ENCODE measurements at places on chromosomes 12 and 14.

- DNase-seq, result no peak
Observed at GRCh38 chr12:11666131-11667050, 16.9 kb downstream of the ETV6 start.

- DNase-seq, result no peak
Observed at GRCh38 chr12:63070709-63071108, 80.3 kb downstream of the AVPR1A start.

GRCh38 chr12:78864403-78864869 is at the start of gene SYT1:
TSS of gene SYT1 (plus strand) at chr12:78864774.
- peak; percentile 62 for DNase-seq

DNA sequence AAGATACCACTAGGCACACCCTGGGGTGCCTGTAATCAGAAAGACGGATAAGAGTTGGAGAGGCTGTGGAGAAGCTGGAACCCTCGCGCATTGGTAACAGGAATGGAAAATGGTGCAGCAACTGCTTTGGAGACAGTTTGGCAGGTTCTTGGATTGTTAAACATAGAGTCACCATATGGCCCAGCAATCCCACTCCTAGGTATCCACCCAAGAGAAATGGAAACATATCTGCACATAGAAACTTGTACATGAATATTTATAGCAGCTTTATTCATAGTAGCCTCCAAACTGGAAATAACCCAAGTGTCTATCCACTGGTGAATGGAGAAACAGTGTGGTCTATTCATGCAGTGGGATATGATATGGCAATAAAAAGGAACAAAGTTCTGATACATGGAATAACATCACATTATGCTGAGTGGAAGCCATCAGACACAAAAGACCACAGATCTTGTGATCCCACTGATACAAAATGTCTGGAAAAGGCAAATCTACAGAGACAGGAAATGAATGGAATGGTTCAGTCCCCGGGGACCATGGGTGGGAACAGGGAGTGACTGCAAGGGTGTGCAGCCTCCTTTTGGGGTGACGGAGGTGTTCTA is 45.4 kb downstream of the JAG2 start:
- no peak for DNase-seq

DNA sequence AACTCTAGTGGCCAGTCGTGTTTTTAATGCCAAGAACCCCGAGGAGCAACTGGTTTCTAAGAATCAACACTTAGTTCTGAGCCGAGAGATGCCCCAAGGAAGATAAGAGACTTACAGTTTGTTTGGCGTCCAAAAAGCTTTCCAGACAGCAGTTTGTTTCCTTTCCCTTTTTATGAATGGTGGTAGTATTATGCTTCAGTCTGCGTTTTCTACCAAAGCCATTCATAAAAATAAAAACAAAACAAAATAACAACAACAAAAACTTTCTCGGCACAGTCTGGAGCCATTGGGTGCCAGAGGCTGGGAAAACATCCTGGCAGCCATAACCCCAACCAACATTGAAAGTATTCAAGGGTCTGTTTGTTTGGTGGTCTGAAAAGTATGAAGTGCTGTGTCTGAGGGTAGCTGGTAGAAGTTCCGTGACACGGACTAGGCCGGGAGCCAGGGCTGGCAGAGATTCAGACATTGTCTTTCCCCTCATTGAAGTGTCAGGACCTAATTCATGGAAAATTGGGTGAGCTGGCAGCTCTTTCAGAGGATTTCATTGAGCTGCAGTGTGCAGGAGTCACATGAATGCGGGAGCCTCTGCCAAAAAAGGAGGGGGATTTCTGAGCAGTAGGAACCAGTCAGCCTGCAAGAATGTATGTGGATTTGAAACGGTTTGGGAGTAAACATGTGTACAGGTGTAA is 124.2 kb downstream of the HMGA2 start:
- peak; percentile 36 for DNase-seq

DNA sequence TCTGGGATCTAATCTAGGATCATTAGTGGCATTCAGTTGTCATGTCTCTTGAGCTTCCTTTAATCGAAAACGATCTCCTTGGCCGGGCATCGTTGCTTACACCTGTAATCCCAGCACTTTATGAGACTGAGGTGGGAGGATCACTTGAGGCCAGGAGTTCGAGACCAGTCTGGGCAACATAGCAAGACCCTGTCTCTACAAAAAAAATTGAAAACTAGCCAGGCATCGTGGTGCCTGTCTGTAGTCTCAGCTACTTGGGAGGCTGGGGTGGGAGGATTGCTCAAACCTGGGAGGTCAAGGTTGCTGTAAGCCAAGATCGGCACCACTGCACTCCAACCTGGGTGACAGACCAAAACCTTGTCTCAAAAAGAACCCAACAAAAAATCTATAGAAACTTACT is 9.0 kb downstream of the PUS1 start:
- no peak for DNase-seq

DNA sequence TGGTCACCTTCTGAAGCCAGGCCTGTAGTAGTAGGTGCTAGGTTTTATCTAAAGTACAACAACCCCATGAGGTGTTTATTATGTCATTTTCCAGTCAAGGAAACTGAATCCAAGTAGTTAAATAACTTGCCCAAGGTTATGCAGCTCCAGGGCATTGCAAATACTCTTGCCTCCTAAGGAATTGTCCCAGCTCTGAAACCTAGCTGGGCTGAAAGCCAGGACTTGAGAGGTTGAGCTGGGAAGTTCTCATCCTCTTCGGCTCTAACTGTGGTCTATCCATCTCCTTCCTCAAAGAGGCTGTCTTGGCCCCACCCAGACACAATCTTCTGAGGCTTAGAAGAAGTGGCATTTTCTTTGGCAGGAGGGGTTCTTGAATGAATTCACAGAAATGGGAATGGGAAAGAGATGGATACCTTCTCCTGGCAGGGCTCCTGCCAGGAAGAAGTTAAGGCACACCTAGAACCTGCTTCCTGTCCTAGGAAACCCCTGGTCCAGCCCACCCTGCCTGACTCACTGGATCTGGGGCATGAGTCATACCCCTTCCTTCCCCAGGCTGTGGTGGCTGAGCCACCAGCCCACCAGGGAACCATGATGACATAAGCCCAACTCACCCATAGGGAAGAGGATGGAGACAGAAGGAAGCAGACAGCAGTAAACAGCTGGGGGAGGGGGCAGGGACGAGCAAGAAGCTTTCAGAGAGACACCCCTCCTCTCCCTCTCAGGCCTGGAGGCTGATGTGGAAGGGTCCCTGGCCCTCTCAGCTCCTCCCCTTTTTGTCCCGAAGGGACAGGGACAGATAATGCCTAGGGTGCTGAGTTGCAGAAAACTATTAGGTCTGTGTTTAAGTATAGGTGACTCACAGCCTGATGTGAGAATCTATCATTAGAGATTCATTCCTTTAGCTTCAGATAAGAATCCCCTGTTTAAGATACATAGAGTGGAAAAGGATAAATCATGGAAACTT is 2.1 kb upstream of the PLEK2 start:
- DNase-seq, result no peak

GRCh38 chr14:68791902-68792677 is 777 bp downstream of the ZFP36L1 start:
- no peak for DNase-seq

DNA sequence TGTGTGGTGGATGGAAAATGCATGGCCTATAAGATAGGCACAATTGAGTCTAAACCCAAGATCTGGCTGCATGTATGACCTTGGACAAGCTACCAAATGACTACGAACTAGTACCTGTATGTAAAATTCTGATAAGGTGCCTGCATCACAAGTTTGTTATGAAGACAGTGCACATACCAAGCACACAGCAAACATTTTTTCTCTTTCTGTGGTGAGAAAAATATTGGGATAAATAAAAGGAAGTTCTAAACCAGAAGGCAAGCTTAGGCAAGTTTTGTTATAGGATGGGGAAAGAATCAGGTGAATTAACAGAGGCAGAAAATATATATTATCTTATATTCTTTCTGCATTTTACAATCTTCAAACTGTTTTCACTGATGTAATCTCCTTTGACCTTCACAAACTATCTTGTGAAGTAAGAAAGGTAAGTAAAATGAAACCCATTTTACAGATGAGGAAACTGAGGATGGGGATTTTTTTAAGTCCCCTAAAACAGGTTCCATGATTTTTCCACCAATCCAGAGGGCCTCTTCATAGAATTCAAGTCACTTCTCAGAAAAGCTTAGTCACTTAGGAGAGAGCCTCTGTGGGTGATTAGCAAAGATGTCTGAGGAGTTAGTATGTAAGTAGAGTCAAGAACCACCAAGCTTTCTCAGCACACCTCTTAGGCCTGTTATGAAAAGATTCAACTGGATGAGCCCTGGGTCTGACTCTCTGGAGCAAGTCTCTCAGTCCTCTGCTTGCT is 132.0 kb upstream of the RAP1B start:
- no peak for DNase-seq

DNA sequence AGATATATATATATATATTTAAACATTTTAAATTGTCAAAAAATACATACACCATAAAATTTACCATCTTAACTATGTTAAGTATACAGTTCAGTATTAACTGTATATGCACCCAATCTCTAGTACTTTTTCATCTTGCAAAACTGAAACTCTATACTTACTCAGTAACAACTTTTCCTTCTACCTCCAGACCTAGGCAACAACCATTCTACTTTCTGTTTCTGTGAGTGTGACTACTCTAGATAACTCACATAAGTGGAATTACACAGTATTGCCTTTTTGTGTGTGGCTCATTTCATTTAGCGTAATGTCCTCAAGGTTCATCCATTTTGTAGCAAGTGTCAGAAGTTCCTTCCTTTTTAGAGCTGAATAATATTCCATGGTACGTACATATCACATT is 8.2 kb downstream of the FAM234B start:
- no peak for DNase-seq

- peak; percentile 35 for DNase-seq
Observed at GRCh38 chr14:102594514-102595175, 2.2 kb downstream of the RCOR1 start.

DNA sequence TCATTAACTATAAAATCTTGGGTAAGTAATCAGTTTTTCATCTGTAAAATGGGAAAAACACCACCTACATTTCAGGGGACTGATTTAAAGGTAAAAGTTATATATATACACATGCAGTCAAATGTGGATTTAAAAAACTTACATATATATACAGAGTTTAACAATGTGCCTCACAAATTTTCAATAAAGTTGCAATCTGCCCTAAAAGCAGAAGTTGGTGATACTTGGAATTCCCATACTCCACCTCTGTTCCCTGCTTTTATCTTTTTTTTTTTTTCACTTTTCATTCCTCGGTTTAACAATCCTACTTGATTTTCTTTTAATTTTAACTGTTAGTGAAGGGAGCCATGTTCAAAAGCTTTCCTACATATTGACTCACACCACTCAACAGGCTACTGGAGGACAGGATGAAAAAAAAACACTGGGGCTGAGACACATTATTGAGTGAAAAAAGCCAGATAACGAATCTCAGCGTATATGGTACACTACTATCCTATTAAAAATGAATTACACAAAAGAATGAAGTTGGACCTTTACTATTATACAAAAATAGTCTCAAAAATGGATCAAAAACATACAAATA is 24.3 kb downstream of the SPPL3 start:
- DNase-seq, result no peak

DNA sequence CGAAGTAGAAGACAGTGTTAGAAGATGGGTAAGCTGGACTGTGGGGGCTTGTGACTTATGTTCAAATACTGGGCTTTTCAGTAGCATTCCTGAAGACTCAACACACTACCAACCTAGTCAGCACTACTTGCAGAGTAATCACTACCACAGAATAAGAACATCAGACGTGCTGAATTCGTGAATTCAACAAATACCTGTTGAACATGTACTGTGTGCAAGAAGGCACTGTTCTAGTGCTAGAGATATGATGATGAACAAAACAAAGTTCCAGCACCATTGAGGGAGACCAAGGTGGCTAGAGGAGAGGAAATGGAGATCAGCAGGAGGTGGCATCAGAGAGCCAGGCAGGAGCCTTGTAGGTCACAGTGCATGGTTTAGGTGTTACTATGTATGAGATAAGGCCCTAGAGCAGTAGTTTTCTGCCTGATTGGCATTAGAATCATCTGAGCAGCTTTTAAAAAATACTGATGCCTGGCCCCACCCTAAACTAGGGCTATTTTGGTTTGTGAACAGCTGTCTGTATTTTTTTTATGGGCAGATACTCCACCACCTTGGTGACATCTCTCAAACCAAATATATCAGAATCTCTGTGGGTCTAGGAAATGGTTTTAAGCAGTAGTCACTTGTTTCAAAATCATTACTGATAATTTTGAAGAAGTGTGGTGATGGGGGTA is 26.8 kb downstream of the FERMT2 start:
- no peak for DNase-seq

GRCh38 chr12:114921781-114922180 is 237.8 kb upstream of the TBX3 start:
- no peak for DNase-seq

DNA sequence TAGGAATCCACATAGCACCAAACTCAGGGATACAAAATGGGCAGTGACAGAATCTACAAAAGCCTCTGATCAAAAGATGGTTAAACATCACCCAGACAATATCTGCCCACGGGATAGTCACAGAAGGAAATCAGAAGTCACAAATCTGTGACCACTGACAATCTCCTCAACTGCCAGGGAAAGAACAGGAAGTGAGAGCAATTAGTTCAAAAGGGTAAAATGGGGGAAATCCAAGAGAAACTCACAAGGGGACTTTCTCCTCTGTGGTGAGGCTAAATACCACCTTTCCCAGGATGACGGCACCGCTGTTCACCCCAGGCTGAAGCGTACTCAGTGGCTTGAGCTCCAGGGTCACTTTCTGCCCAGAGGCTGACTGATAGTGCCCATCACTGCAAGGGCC is 10.7 kb downstream of the TTC5 start:
- no peak for DNase-seq

DNA sequence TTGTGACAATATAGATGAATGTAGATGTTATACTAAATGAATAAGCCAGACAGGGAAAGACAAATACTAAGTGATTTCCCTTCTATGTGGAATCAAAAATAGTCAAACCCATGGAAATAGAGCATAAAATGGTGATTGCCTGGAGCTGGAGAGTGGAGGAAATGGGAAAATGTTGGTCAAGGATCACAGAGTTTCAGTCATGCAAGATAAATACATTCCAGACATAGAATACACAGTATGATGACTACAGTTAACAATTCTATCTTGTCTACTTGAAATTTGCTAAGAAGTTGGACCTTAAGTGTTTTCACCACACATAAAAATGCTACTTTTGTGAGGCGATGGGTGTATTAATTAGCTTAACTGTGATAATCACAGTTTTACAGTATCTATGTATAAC is 1182.7 kb downstream of the AACS start:
- DNase-seq, result no peak

DNA sequence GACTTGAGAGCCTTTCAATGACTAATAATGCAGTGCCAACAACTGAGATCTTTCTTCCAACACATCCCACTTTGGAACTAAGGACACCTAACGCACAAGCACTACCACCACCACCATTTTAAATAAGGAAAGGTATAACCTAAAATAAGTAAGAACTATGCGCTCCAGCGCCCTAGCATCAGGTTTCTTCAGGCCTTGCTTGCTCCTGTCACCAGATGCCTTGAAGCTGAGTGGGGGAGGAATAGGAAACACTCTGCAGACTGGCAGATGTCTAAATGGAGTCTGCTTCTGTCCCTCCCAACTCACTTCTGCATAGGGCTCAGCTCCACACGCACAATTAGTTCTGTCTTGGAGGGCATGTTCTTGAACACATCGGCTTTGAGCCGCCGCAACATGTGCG is 15.1 kb downstream of the CHD4 start:
- no peak for DNase-seq

- DNase-seq, result no peak
Observed at GRCh38 chr14:53884601-53885000, 72.0 kb downstream of the BMP4 start.
